ENCODE measurements at places on chromosomes 7 and 10.

DNA sequence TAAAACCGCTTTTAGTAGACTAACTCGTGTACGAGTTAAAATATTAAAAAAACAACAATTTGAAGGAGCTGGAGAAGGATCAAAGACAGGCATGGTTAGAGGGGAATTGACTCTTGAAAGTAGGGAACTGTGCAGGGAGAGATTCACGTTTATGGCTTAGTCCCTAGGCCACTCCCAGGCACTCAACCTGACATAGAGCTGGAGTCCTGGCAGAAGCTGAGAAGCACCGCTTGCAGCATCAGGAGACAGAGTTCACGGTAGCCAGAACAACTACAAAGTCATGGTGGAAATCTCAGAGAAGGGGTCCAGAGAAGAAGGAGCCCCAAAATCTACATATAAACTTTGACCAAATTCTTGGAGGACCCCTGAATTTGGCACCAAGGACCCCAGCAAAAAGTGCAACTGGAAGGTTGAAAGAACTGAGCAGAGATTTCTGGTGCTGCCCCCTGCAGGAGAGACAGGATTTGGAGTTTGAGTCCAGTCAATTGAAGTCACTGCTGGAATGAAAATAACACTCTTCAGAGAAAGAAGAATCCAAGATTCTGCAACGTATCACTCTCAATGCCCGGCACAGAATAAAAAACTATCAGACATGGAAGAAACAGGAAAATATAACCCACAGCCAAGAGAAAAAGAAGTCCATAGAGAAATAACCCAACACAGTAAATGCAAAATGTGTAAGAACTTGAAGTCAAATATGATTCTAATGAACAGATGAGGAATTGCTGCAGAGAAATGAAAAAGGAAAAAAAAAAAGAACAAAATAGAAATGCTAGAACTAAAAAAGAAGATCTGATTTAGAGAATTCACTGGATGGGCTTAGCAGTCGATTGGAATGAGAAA lies 493.3 kb upstream of the PODXL start:
- DNase-seq = no peak

- DNase-seq = no peak
These were observed 86.2 kb upstream of the PPIF start for GRCh38 chr10:79260811-79261740.

DNA sequence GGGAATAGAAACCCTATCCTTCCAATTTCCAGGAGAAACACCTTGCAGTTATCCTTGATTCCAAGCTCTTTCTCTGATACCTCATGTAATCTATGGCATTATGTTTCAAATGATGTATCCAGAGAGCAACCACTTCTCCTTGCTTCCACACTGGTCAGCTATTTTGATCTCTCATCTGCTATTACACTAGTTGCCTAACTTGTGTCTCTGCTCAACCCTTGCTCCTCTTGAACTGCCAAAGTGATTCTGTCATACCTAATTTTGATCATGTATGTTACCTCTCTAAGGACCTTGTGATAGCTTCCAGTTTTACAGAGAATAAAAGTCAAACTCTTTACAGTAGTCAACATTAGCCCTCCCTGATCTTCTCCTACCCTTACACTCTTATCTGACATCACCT lies 90.4 kb downstream of the KCND2 start:
- no peak for DNase-seq

DNA sequence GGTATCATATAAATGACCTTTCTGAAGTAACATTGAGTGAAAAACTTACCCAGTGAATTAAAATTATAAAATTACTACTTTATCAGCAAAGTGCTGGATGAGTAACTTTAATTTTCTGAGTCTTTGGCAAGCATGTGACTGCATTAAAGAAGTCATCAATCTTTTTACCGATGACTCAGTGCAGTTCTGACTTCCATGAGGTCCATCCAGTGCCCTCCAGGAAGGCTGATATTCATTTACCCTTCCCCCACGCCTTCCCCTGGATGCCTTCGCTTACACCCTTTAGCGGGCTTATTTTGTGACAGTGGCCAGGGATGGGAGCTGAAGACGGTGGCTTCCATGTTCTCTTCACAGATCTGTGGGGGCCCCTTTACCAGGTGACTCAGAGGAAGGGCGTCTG lies 572.9 kb upstream of the PFKP start:
- no peak for DNase-seq

GRCh38 chr10:124472071-124472470 lies 10.4 kb downstream of the LHPP start:
- DNase-seq = no peak

DNA sequence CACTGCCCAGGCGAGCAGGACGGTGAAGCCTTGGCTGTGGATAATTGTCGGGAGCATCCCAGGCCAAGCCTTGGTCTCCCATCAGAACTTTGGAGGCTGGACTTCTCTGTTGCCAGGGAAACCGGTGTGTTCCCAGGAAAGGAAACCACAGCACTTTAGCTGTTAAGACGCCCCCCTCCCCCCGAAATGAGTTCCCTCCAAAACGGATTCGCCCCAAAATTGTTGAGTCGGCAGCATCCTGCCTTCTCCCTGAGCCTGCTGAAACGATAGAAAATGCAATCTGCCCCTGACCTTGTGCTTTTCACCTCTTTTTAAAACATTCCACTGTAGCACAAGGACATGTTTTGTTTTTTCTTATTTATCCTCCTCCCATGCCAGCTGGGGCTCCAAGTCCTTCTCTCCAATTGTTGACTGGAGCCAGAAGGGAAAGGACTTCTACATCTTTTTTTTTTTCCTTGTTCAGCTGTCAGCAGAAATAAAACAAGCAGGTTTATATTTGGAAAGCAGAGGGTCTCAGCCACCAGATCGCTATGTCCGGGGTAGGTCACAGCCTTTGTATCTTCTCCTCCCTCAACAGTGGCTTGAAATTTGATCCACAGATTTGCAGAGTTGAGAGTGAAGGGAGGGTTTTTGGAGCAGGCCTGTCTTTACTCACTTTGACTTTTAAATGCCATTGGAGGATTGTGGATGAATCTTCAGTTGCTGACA lies 116.5 kb downstream of the ZMIZ1 start:
- DNase-seq = no peak

DNA sequence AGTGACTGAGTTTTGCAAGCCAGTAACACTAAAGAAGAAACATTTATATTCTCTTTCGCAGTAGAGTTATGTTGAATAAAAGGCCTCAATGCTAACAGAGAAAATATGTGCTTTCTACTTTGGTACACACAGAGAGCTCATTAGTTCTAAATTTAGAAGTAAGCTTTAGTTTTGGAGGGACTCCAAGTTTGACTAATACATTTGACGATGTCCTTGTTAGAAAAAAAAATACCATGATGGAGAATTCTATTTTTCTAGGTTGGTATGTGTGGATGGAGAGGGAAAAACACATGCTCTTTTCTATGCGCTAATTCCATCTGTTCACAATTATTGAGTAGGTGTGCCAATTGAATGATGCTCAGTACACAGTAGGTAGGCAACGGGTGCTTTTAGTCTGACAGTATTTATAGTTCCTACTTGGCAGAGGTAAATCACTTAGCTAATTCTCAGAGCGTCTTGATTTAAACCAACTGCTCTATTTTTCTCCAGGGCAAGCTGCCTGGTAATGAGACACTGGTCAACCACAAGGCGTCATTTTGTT lies 327.2 kb upstream of the AKR1E2 start:
- DNase-seq = no peak

DNA sequence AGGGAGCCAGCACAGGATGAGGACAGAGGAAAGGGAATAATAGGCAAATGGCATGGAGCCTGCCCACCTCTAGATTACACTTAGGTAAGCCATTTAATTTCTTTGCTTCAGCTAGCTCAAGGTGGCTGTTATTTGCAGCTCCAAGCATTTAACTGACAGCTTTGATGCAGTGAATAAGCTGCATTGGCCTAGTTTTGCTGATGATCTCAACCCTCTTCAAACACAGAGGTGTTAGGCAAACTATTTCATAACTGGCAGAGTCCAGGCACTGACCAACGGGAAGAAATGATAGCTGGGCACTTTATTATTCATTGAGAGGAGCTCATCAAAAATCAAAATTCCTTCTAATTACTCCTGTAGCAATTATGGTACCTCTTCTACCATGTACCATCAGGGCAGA lies 317.4 kb downstream of the BMPER start:
- no peak for DNase-seq

DNA sequence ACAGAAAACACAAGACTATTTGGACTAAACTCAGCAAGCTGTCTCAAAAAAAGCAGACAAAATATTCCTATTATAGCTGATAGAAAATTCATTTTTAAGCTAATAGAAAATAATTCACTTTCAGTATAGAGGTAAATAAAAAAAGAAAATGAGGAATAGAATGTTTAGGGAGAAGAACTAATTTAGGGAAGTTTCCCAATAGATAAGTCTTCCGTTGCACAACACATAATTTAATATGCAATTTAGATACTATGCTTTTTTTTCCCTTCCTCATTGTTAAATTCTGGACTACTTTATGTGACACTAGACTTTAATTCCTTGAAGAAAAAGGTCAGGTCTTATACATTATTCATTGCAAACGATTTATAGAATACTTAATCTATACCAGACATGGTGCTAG lies 10.3 kb downstream of the PNPLA8 start:
- DNase-seq = no peak

DNA sequence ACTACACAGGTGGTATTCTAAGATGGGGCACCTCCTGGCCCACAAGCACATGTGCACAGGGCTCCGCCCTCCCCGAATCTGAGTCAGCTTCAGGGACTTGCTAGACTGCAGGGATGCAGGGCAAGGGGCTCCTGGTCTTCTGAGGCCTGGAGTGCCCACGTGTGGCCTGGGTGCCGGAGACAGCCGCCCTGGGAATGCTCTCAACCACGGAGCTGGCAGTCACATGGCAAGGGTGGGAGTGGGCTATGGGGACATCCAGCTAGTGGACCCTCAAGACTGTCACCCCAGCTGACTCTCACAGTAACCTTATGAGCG lies 42.7 kb downstream of the CFAP46 start:
- no peak for DNase-seq

- no peak for DNase-seq
These were observed 273.3 kb upstream of the SP4 start for GRCh38 chr7:21154614-21155013.

DNA sequence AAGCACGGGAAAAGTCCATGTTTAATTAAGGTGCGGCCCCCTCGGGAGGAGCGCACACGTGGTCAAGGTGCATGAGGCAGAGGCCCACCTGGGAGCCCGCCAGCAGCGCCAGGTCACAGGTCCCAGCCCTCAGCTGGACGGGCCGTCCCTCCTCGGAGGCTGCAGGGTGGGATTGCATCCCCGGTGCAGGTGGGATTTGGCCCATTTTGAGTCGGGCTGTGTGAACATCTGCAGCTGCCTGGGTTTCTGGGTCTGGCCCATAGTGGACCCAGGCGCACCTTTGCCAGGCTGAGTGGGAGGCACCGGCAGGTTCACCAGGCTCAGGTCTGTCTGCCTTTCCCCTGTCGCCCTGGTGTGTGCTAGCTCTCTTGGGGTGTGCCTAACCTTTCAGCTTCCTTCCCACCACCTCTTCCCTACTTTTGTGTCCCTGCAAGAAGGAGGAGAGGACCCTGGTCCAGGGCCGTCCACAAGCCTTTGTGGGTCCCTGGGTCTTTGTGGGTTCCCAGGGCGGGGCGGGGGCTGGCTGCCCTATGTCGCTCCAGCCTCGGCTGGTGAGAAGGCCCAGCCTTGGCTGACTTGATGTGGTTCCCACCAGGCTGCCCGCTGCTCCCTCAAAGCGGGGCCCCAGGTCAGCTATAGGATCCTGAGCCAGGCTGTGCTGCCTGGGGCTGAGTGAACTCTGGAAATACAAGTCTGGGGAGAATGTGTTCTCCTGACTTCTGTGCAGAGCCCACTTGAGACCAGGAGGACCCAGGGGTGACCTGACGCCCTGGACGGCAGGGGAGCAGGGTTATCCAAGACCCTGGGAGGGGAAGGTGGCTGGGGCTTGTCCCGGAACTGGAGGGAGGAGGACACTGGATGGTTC lies 186.7 kb upstream of the SHH start:
- no peak for DNase-seq

GRCh38 chr7:130595986-130596385 lies 72.6 kb downstream of the COPG2 start:
- DNase-seq = no peak

DNA sequence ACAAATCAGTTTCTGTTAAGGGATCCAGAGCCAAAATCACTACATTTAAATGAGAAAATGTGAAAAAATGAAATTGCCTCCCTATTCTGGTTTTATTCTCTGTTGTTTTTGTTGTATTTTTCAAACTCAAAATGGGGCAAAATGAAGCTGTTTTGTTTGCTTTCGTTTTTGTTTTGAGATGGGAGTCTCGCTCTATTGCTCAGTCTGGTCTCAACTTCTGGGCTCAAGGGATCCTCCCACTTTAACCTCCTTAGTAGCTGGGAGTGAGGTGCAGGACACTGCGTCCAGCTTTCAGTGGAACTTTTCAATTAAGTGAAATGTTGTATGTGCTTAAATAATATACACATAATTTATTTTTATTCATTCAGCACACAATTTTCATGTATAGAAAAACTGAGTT lies 205.0 kb downstream of the SORCS1 start:
- DNase-seq = no peak

Data from activated CD4-positive, alpha-beta T cell treated with anti-CD3 and anti-CD28 coated beads for 4 hours (primary cell).